AML-193 (cell line): ENCODE measurements at places on chromosomes 3 and 15.
A peak's percentile ranks its signal among the peaks of the same experiment; 100 is the strongest.

DNA sequence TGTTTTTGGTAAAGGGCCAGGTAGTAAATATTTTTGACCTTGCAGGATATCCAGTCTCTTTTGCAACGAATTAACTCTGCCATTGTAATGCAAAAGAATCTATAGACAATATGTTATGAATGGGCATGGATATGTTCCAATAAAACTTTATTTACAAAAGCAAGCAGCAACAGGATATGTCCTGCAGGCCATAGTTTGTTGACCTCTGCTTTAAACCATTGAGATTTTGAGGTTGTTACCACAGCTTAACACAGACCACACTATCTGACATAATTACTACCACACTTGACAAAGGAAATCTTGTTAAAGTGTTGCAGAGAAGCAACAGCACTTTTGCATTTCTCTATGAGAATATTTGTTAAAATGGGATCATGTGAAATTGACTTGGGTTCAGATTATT is 349.3 kb downstream of the ERC2 start:
- DNase-seq = no peak

DNA sequence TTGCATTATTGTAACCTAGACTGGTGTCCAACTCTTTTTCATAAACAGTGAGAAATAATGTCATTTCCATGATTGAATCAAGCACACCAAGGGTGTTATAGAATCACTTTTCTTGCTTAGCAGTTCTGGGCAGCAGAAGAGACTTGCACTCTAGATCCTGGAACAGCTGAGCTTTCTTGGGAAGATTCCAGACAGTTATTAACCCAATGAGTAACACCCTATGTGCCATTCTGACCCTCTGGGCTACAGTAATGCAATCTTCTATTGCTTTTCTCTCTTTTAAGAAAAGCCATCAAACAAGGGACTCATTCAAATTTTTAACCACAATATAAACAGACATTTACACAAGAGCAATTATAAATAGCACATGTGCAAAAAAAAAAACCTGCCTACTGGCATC is 39.3 kb upstream of the USP3 start:
- no peak for DNase-seq

DNA sequence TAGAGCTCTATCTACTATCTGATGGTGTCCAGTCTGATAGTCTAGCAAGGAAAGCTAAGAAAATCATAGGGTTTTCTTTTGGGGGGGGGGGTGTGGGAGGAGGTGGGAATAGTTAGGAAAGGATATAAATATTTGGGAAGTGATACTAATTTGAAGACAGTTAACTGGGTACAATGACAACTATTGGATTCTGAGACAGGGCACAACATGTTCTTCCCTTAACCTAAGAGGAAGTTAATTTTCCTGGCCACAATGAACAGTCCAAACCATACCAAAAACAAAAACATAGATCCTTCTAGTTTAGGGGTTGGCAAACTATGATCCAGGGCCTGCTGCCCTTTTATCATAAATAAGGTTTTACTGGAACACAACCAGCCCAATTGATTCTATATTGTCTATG is 10.0 kb upstream of the HCLS1 start:
- no peak for DNase-seq

DNA sequence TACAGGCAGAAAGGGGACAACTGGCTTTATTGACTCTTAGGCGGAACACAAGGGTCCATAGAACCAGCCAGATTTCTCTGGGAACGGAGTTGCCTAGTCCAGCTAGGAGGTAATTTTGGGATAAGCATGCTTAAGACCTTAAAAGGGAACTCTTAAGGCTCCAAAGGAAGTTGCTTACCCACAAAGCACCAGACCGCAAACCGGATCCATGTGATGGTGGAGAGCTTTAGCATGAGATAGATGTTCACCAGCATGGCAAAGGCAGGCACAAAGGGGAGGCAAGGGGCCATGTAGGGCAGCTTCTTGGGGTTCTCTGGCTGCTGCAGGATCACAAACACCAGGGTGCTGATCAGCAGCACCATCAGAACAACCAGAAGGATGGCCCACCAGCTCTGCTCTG is 61.4 kb downstream of the CLDN11 start:
- no peak for DNase-seq

- DNase-seq = no peak
These were observed 87.7 kb downstream of the IGF1R start for GRCh38 chr15:98735895-98736617.

DNA sequence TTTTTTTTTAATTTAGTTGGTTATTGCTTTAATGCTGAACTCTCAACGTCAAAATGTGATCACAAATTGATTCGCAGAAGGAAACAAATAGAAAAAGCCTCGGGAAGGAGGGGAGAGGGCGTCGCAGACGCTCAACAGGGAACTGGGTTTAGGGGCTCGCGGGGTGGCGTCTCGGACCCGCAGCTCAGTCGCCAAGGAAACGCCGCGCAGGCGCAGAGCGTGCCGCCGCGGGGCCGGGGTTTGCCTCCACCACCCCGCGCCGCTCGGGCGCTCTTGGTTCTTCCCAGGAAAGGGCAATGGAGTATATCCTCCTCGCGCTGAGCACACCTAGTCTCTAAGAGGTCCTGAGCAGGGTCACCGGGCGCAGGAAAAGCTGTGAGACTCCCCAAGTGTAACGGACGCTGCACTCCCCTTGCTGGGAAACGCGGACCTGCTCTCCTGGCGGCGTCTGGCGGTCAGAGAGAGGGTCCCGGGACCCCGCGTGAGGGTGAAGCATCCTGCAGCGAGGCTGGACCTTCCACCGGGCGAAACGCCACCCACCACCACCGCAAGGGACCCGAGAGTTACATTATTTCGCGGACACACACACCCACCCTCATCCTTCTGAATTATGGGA is 753 bp downstream of the PLCH1 start:
- peak; percentile 19 for DNase-seq

DNA sequence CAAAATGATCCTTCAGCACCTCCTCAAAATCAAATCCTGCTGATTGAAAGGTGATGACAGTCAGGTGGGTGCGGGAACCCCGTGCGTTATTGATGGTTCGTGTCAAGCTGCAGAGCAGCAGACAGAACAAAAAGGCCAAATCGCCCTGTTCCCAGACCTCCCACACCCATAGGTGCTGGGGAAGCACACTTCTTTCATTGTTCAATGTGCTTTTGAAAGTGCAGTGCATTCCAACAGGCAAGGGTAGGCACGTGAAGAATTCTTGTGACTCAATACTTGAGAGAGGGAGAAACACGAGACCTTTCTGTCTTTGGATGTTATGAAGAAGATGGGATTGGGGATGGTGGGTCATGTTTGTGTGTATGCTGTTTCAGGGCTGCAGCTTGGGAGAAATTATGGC is 514.0 kb downstream of the MCTP2 start:
- DNase-seq = no peak

DNA sequence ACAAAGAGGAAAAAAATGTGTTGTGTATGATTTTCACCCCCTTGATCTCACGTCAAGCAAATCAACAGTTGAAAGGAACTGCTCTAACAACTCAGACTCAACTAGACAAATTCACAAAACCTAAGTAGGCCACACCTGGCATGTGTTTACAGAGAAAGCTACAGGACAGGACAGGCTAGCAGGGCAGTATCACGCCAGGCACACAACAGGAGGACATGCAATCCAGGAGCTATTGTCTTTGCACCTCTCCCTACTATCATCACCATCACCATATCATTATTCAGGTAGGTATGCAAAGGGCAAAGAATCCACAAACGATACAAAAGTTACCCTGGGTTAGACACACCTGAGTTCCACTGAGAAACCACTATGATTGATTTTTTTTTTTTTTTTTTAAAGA is 86.4 kb downstream of the TBL1XR1 start:
- DNase-seq = no peak

- DNase-seq = no peak
These were observed 141.7 kb downstream of the RPLP1 start for GRCh38 chr15:69593981-69594966.

DNA sequence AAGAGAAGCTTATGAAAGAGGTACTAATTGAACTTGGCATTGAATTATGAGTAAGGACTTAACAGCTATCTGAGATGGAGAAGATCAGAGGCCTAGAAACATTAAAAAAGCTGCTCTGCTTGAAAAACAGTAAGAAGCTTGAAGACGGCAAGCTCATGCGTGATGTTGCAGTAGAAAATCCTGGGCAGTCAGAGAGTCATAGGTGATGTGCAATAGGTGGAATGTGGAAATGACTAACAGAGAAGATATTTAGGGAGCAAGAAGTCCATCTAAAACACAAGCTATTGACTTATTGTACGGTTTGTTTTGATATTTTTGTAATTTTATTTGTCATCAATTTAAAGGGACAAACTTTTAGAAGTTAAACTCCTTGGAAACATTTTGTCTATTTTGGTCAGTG is 1101.4 kb downstream of the ROBO2 start:
- no peak for DNase-seq
